Heart left ventricle (tissue), 16 donors: ENCODE measurements at places on chromosomes 5 and 9. TPM values are rescaled to one million over a fixed set of nuclear protein-coding genes. Genes with fewer than 3 reads are reported as not detected.

Gene GAPT
- not detected for total RNA-seq

DNA sequence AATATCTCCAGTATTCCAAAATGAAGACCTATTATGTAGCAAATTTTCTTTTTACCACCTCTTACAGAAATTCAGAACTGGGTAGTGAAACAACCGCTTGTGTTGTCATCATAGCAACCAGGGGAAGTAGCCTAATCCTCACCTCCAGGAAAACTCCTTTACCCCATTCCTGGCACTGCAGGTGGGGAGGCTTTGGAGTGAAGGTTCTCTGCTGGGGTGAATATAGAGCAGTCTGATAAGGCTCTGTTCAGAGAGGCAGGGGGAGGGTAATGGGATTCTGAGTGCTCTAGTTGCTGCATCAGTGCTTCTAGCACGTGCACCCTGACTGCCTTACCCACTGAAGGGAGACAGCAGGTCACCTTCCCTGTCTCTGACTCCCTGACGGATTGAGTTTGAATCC is 116.2 kb downstream of the MAN2A1 start:
- no peak for DNase-seq
- H3K27ac ChIP-seq: no peak overlapping the region
- no peaks in the 10 kb centered on the region for H3K36me3 ChIP-seq
- H3K4me3 ChIP-seq: no peak overlapping the region
- H3K27me3 ChIP-seq: no peaks in the 10 kb centered on the region

DNA sequence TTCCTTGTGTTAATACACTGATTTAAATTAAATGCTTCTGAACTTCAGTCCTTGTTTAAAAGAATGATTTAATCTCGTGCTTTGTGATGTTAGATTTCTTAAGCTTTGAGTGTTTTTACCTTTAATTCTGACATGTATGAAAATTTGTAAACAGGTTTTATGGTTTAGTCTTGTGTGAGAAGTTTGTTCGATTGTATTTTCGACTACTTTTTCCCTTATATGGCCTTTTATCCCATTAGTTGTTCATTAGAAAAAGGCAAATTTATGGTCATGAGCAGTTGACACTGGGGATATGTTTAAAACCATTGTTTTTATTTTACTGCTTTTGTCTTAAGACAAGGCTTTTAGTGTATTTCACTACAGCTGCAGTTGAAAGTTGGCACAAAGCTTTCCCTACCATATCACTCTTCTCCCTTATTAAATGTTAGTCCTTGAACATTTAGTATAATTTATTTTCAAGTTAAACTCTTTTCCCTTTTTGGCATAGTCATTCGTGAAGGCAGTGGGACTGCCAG is 3.3 kb downstream of the UBE2R2 start:
- H3K27ac ChIP-seq: no peak overlapping the region
- H3K36me3 ChIP-seq: no peaks in the 10 kb centered on the region
- no peaks in the 10 kb centered on the region for H3K27me3 ChIP-seq

DNA sequence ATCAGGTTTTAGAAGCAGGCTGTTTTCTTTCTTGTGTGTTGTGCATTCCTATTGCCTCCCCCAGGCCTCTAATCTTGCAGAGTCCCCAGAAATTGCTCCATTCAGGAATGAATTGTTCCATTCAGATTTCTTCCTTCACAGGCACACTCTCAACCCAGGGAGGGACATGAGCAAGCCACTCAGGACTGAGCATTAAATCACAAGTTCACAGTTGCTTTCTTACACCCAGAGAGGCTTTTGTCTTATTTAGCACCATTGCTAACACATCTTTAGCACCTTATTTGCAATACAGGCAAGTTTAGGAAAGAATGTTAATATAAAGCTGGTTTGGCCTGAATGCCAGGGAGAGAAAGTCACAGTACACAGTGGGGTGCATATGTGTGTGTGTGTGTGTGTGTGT is 221.4 kb downstream of the RAB3C start:
- H3K27ac ChIP-seq: no peak overlapping the region
- no peak overlapping the region for H3K4me3 ChIP-seq
- H3K4me1 ChIP-seq: no peaks in the 10 kb centered on the region
- no peak for DNase-seq

DNA sequence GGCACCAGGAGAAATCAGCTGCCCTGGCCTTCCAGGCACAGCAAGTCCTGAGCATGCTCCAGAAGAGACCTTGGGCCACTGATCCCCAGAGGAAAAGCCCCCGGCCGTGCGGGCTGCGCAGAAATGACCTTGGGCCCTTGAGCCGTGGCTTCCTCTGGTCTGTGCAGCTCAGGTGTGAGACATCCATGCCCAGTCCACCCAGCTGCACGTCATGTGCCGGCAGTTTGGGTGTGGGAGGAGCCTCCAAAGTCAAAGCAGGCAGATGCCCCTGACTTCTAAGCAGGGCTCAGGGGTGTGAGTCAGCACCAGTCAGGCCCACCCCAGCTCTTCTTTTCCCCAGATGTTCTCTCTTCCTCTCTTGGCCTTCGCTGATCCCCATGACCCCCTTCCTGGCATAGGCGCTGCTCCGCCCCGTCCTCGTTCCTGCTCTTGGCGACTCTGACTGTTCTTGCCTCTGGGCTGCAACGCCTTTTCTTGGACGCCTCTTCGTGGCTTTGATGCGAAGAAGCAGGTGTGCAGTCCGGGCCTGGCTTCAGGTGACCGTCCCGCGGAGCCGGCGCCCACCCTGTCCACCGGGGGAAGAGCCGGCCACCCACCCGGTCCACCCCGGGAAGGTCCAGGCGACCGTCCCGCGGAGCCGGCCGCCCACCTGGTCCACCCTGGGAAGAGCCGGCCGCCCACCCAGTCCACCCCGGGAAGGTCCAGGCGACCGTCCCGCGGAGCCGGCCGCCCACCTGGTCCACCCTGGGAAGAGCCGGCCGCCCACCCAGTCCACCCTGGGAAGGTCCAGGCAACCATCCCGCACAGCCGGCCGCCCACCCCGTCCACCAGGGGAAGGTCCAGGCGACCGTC is 5.9 kb upstream of the QSOX2 start:
- no peak overlapping the region for H3K27ac ChIP-seq
- H3K36me3 ChIP-seq: no peaks in the 10 kb centered on the region
- no peaks in the 10 kb centered on the region for H3K27me3 ChIP-seq

DNA sequence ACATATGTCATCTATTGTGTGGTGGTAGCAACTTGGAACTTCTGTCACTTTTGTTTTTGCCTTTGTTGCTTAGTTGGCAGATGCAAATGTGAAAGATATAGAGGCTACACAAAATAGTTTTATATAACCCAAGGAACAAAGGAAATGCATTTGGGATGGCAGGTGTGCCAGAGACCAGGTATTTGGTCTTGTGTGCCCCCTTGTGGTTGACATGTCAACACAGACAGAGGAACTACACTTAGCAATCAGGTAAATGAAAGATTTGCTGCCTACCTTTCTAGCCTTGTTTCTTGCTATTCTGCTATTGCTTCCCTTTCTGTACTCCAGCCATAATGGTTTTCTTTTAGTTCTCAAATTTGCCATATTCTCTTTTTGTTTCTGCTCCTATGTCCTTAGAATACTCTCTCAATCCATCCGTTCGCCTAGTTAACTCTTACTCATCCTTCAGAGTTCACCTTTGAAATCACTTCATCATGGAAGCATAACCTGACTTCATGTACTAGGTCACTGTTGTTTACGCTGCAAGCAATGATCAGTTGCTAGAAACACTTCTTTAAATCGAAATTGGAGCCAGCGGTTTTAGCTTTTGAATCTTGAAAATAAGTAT is 119.5 kb downstream of the TRPM3 start:
- H3K36me3 ChIP-seq: no peaks in the 10 kb centered on the region
- H3K4me3 ChIP-seq: no peak overlapping the region
- no peaks in the 10 kb centered on the region for H3K27me3 ChIP-seq
- H3K4me1 ChIP-seq: no peaks in the 10 kb centered on the region

GRCh38 chr5:176664886-176665285 is 17.6 kb downstream of the TSPAN17 start:
- DNase-seq: peak; percentile 18
- peaks cover 12% of the 10 kb centered on the region for H3K27me3 ChIP-seq
- H3K4me3 ChIP-seq: no peak overlapping the region
- H3K4me1 ChIP-seq: peaks cover 7% of the 10 kb centered on the region
- H3K27ac ChIP-seq: no peak overlapping the region

GRCh38 chr9:27784847-27785713 is 211.8 kb upstream of the C9orf72 start:
- DNase-seq: no peak
- H3K27me3 ChIP-seq: no peaks in the 10 kb centered on the region
- no peak overlapping the region for H3K27ac ChIP-seq
- H3K4me1 ChIP-seq: no peaks in the 10 kb centered on the region

GRCh38 chr5:123951582-123951977 is 439.6 kb downstream of the CSNK1G3 start:
- H3K36me3 ChIP-seq: no peaks in the 10 kb centered on the region
- H3K27me3 ChIP-seq: no peaks in the 10 kb centered on the region
- no peak overlapping the region for H3K27ac ChIP-seq
- no peak for DNase-seq

DNA sequence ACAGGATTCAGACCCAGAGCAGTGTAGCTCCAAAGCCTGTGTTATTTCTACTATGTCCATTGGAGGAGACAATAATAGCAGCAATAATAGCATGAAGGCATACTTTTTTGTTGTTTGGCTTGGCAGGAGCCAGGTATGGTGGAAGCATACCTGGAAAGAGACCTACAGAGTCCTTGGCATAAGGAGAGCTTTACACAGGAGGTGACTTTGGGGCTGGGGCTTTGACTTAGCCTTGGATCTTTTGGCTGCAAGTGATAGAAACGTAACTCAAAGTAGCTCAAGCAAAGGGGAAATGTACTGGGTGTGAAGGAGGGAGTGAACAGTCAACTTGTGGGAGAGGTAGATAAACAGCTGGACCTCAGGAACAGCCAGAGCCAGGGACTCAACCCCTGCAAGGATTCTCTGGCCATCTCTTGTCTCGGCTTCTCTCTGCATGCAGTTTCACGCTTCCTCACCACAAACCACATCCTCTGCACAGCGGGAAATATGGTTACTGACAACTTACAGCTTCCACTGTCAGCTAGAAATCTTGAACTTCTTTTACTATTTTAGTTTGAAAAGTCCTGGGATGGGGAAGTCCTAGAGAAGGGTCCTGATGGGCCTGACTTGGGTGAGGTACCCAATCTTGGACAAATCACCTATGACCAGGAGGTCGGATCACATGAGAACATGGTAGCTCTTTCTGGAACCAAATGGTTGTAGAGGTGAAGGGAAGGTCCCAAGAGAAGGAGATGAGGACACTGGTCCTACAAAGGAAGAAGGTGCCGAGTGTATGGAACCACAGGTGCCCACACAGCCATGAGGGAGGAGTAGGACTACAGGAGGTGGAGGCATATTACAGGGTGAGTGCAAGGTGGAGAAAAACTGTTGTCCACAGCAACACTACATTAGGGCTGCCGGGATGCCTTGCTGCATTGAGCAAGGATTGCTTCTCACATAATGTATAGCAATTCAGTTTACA is 47.0 kb upstream of the TGFBR1 start:
- H3K27me3 ChIP-seq: no peaks in the 10 kb centered on the region
- H3K4me1 ChIP-seq: peaks cover 18% of the 10 kb centered on the region
- H3K27ac ChIP-seq: peak overlapping the region; percentile 85
- no peak overlapping the region for H3K4me3 ChIP-seq
- DNase-seq: peak; percentile 49
- H3K36me3 ChIP-seq: peaks cover 86% of the 10 kb centered on the region

GRCh38 chr9:104635456-104635855 is 17.5 kb upstream of the OR13C9 start:
- H3K27me3 ChIP-seq: no peaks in the 10 kb centered on the region
- H3K36me3 ChIP-seq: no peaks in the 10 kb centered on the region
- H3K4me1 ChIP-seq: no peaks in the 10 kb centered on the region

- H3K27ac ChIP-seq: peak overlapping the region; percentile 96
- peak; percentile 26 for DNase-seq
- H3K36me3 ChIP-seq: peaks cover 71% of the 10 kb centered on the region
- H3K27me3 ChIP-seq: no peaks in the 10 kb centered on the region
Measured at GRCh38 chr9:121303456-121304451, 35.8 kb downstream of the GSN start.

- H3K27me3 ChIP-seq: no peaks in the 10 kb centered on the region
- H3K4me1 ChIP-seq: no peaks in the 10 kb centered on the region
- no peak for DNase-seq
- no peak overlapping the region for H3K27ac ChIP-seq
- H3K4me3 ChIP-seq: no peak overlapping the region
- H3K36me3 ChIP-seq: peaks cover 2% of the 10 kb centered on the region
Measured at GRCh38 chr9:99211746-99212145, 10.0 kb downstream of the ALG2 start.

- no peak overlapping the region for H3K4me3 ChIP-seq
- H3K27me3 ChIP-seq: no peaks in the 10 kb centered on the region
- peak overlapping the region; percentile 71 for H3K27ac ChIP-seq
- no peaks in the 10 kb centered on the region for H3K4me1 ChIP-seq
- H3K36me3 ChIP-seq: no peaks in the 10 kb centered on the region
- DNase-seq: no peak
Measured at GRCh38 chr9:18683851-18684250, 209.9 kb downstream of the ADAMTSL1 start.

GRCh38 chr5:107955321-107955720 is 284.6 kb upstream of the EFNA5 start:
- no peaks in the 10 kb centered on the region for H3K4me1 ChIP-seq
- no peak overlapping the region for H3K27ac ChIP-seq
- H3K36me3 ChIP-seq: no peaks in the 10 kb centered on the region
- H3K4me3 ChIP-seq: no peak overlapping the region
- no peaks in the 10 kb centered on the region for H3K27me3 ChIP-seq

DNA sequence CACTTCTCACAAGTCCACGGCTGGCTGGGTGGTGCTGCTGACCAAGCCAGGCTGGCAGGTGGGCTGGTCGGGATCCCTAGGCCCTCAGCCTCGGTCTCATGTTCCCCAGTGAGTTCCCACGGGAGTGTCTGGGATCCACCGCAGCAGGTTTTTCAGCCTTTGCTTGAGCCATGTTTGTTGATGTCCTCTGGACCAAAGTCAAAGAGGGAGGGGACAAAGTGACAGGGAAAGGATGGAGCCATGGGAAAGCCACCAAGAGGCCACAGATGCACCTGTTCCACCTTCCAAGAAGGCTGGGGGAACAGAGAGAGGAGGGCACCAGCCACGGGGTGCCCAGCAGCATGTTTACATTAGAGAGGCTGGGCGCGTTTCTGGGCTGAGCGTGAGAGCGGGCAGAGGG is 2.8 kb upstream of the UBAC1 start:
- no peak overlapping the region for H3K27ac ChIP-seq
- no peaks in the 10 kb centered on the region for H3K36me3 ChIP-seq
- H3K4me1 ChIP-seq: peaks cover 37% of the 10 kb centered on the region

- no peak overlapping the region for H3K4me3 ChIP-seq
- no peak overlapping the region for H3K27ac ChIP-seq
- DNase-seq: no peak
- no peaks in the 10 kb centered on the region for H3K4me1 ChIP-seq
- H3K36me3 ChIP-seq: no peaks in the 10 kb centered on the region
Measured at GRCh38 chr9:9790216-9790872, 822.5 kb downstream of the PTPRD start.

- H3K27me3 ChIP-seq: no peaks in the 10 kb centered on the region
- peak; percentile 95 for DNase-seq
- peaks cover 100% of the 10 kb centered on the region for H3K36me3 ChIP-seq
- no peak overlapping the region for H3K27ac ChIP-seq
Measured at GRCh38 chr9:128607642-128608350, 48.9 kb downstream of the DYNC2I2 start.
